Cardiac atrium fibroblast (primary cell): ENCODE measurements at places on chromosomes 12 and 14. TPM values are rescaled to one million over a fixed set of nuclear protein-coding genes. Genes with fewer than 3 reads are reported as not detected.

KIF26A gene
- 0.32 and 0.36 TPM in 2 replicates for total RNA-seq

C1QL4 gene
- not detected in 2 replicates for total RNA-seq

FZD10 gene
- total RNA-seq, result not detected in 2 replicates

TMEM52B gene
- not detected in 2 replicates for total RNA-seq

ARHGAP9 gene
- total RNA-seq, result under 0.01 and 2.9 TPM in 2 replicates

LMO3 gene
- total RNA-seq, result 4.5 and 10.7 TPM in 2 replicates

RNASE3 gene
- total RNA-seq, result not detected in 2 replicates

ALG10B gene
- 1.3 and 1.8 TPM in 2 replicates for total RNA-seq

KCNC2 gene
- not detected in 2 replicates for total RNA-seq

RPAP3 gene
- total RNA-seq, result 10.9 and 11.4 TPM in 2 replicates

POMT2 gene
- total RNA-seq, result 8.7 and 10.5 TPM in 2 replicates

PLXNC1 gene
- 1.4 and 2.3 TPM in 2 replicates for total RNA-seq

POLE2 gene
- total RNA-seq, result 4.5 and 4.9 TPM in 2 replicates

HECTD4 gene
- total RNA-seq, result 6.1 and 16.5 TPM in 2 replicates

AJUBA gene
- total RNA-seq, result 28.0 and 32.2 TPM in 2 replicates

CCDC38 gene
- not detected in 2 replicates for total RNA-seq

OAS3 gene
- 4.2 and 5.0 TPM in 2 replicates for total RNA-seq

GPR68 gene
- 0.49 and 2.3 TPM in 2 replicates for total RNA-seq

PRB3 gene
- total RNA-seq, result not detected in 2 replicates

CMTM5 gene
- not detected in 2 replicates for total RNA-seq

TPH2 gene
- not detected in 2 replicates for total RNA-seq
